Stimulated activated CD4-positive, alpha-beta T cell treated with anti-CD3 and anti-CD28 coated beads, TNF-alpha, amount 100 ng/mL, for 24 hours (primary cell): ENCODE measurements at places on chromosomes 6 and 20.
A peak's percentile ranks its signal among the peaks of the same experiment; 100 is the strongest.

DNA sequence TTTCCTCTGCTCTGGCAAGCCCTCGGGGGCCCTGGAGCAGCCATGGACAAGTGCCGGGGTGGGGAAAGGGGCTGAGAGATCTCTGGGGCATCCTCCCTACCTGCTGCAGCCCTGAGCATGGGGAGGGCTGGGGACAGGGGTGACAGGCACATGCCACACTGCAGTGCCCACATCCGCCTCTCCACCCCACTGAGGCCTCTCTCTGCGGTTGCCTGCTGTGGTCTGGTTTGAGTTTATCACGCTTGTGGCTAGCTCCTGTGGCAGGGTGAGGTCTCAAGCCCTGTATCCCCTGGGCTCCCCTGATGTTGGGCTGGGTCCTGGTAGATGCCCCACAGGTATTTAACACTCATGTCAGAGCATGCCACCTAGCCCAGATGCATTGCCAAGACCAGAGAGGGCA lies 52.9 kb upstream of the MLN start:
- peak; percentile 31 for DNase-seq

GRCh38 chr6:39193201-39193791 lies 36.0 kb downstream of the KCNK5 start:
- DNase-seq = no peak

GRCh38 chr6:7229376-7230326 lies 83.3 kb downstream of the SSR1 start:
- DNase-seq = no peak

DNA sequence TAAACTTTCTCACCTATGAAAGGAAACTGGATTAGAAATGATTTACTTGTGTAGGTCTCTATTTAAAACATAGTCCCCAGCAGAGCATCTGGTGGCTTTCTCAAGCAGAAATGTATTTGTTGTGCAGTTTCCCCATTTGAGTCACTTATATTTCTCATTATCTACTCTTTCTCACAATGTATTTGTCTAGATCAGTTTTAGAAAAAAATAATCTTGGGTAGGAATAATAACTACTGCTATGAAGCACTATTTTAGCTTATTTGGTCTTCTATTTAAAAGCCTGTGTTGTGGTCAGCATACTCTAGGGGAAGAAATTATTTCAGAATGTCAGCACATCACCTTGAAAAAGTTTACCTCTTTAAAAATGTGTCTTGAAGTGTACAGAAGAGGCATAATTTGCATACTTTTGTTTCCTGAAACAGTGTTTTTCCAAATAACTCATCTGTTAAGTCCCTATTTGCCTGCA lies 60.9 kb upstream of the PRL start:
- DNase-seq = no peak

- DNase-seq = no peak
Measured at GRCh38 chr6:57262488-57262887, 40.4 kb upstream of the RAB23 start.

- no peak for DNase-seq
Measured at GRCh38 chr20:9949563-9949962, 85.2 kb upstream of the ANKEF1 start.

DNA sequence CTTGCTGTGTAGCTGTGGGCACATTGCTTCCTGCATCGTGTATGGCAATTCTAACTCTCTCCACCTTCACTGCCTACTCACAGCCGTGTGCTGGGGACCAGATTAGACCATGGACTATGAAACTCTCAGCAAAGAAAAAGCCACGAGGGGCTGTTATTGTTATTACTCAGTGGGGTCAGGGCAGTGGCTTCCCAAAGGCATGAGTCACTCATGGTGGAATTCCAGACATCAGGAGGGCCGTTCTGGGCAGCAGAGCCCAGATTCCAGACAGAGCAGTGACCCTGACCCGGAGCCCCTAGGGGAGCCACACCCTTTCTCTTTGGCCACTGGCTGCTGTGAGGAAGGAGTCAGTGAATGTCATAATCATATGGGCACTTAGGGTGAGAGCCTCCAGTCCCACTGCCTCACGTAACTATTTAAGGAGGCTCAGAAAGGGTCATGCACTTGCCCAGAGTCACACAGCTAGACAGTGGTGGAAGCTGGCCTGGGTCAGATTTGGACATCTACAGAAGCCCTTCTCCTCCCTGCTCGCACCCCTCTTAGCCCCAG lies 22.2 kb upstream of the CCN5 start:
- no peak for DNase-seq

GRCh38 chr6:127949251-127949650 lies 48.4 kb upstream of the THEMIS start:
- no peak for DNase-seq
